ENCODE measurements at places on chromosomes 5 and 9.

DNA sequence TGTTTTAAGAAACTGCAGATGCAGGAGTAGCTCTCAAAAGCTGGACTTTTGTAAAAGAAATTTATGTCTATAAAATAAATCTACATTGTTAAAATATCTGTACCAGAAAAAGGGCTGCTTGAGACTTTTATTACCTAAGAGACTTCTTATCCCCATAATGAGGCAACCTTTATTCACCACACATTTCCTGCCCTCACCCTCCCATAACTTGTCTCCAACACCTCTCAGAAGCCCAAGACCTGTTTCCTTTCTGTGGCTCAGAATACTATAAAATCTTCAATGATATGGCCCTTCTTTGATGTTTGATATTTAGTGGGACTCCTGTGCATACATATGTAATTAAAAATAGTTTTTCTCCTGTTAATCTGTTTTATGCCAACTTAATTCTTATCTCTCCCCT lies 141.5 kb upstream of the FER start:
- no peak for DNase-seq

DNA sequence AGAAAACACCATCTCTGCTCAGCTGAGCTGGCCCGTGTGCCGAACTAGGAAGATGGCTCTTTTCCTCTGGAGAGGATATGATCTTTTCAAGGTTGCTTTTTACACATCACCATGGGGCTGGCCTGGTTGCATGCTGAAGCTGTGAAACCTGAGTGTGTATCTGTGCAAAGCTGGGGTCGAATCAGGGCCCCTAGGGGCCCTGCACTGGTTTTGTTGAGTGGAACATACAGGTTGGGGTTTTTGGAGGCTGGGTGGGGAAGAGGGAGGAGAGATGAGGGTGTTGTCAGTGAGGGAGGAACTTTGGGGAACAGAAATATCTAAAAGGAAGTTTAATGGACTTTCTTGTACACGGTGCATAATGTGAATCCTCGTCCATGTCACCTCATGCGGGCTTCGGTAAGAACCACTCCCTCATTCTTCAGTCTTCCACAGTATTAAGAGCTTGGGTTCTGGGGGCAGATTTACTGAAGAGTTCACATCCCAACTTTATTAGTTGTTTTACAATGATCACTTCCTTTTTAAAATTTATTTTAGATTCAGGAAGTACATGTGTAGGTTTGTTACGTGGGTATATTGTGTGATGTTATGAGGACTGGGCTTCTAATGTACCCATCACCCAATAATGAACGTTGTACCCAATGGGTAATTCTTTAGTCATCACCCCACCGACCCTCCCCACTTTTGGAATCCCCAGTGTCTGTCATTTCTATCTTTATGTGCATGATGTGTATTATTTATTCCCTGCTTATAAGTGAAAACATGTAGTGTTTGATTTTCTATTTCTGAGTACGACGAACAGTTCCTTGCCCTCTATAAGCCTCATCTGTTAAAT lies 238.2 kb downstream of the NR3C1 start:
- no peak for DNase-seq

GRCh38 chr5:14190194-14191164 lies 47.3 kb downstream of the TRIO start:
- peak; percentile 95 for DNase-seq

GRCh38 chr5:149588936-149589335 lies 7.6 kb downstream of the ARHGEF37 start:
- no peak for DNase-seq

GRCh38 chr5:96658272-96658671 lies 3.9 kb upstream of the CAST start:
- no peak for DNase-seq

DNA sequence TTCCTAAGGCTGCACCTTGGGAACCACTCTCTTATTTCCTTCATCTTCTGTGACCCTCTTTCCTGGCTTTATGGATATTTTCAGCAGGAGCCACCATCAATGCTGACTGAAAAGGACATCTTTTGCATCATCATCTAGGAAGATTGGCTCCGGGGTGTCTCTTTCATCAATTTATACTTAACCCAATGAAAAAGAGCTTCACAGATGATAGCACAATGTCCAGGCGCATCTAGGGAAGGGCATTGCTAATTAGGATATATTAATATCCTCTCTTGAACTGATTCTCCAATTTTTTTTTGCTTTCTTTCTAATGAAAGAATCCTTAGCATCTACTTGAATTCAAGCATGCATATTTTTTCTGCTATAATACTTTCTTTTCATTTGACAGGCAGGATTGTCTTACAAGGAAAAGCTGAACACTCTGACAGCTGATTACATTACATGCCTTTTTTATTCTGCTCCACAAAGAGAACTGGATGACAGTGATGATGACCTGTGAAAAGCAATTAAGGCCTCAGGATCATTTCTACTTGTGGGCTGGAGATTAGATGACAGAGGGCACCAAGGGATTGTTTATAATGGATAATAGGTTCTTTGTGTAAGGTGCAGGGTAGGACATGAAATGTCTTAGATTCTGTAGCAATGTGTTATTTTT lies 60.2 kb downstream of the PCSK1 start:
- DNase-seq, result no peak

DNA sequence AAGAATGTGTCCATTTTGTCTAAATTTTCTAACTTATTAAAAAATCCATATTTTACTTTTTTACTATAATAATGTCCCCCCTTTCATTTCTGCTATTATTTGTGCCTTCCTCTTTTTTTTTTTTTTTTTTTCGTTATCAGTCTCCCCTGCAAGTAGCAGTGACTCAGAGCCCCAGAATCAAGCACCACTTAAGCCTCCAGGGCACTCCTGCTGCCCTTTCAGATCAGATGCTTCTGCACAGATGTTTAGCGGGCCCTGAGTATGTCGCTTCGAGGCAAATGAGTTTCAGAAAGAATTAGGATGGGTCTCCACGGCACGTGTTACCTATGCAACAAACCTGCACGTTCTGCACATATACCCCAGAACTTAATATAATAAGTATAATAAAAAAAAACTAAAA lies 11.7 kb downstream of the MED7 start:
- DNase-seq, result peak; percentile 63

DNA sequence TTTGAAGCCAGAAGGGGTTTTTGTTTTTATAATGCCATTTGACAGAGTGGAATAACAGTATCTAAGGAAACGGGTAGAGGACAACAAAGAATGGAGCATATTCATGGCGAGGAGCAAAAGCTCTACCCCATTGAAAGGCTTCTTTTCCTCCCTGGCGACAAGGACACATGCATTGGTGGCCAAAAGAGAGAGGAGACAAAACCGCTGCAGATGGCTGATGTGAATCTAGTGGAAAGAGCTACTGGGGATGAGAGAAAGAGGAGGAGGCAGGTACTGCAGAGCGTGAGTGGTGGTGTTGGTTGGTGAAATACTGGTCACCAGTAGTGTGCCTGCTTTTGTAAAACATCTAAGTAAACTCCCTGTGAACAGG lies 491 bp downstream of the APC start:
- DNase-seq, result peak; percentile 7

- DNase-seq, result no peak
Observed at GRCh38 chr9:108554831-108555230, 301.0 kb downstream of the ACTL7B start.

- DNase-seq, result no peak
Observed at GRCh38 chr9:14303521-14303920, 10.4 kb downstream of the NFIB start.

DNA sequence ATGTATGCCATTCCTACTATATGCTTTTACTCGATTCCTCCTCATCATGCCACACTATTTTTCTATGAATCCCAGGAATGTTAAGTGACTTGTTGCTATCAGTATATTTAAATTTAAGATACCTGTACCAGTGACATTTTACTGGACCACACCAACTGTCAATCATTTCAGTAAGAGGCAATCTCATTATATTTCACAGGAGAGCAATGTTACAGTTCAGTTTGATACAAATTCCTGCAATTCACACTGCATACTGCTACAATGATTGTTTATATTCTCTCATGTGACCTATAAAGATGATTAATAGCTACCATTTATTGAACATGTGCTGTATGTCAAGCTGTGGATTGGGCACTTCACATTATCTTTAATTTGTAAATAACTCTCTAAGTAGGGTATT lies 30.0 kb downstream of the SPEF2 start:
- no peak for DNase-seq

DNA sequence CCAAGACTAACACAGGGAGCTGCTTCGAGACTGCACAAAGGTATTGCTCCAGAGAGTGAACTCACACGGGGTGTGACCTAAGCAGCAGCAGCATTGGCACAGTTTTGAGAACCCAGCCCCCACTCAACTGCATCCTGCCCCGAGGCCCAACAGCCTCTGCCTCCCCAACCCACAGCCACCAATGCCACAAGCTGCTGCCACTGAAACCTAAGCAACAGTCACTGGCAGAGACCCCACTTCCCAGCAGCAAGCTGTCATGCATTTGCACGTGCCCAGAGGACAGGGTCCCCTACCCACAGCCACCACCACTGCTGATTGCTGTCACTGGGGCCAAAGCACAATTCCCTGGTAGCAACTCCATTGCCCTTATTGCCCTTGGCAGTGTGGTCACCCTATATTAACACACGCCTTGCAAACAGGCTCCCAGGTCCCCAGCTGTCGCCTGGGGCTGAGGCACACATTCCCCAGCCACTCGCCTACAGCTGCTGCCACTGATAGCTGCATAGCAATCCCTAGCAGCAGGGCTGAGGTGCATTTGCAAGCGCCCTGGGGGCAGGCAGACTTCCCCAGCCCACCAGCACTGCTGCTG lies 141.0 kb downstream of the AGTPBP1 start:
- DNase-seq, result no peak

DNA sequence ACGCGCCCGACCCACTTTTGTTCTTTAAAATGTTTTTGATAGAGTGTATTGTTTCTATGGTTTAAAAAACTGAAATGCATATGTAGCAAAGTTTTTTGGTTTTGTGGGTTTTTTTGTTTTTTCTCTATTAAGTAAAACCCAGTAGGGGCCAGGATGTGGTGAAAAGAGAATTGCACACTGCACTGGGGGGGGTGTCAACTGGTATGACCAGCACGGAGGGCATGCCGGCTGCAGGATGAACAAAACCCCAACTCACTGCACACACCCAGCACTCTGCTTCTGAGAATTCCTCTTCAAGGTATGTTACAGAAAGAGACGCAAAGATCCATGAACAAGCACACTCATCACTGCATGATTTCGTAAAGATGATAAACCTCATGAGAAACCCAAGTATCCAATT lies 75.0 kb downstream of the STK10 start:
- DNase-seq, result peak; percentile 70

- no peak for DNase-seq
Observed at GRCh38 chr9:100063185-100063584, 35.6 kb downstream of the ERP44 start.

DNA sequence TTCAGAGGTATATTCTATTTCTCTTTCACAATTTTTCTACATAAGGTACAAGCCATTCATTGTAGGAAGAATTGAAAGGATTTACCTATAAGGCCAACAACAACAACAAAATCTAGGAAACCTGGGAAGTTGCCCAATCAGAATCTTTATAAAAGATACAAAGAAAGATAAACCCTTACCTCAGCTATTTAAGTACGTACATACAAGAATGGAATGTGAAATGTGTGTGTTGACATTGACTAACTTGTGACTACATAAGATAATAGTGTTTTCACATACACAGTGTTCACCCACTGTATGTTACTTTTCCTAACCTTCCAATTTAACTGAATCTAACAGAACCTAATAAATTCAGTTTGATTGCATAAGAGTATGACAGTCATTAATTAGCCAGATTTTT lies 154.1 kb downstream of the ADAMTS6 start:
- no peak for DNase-seq

DNA sequence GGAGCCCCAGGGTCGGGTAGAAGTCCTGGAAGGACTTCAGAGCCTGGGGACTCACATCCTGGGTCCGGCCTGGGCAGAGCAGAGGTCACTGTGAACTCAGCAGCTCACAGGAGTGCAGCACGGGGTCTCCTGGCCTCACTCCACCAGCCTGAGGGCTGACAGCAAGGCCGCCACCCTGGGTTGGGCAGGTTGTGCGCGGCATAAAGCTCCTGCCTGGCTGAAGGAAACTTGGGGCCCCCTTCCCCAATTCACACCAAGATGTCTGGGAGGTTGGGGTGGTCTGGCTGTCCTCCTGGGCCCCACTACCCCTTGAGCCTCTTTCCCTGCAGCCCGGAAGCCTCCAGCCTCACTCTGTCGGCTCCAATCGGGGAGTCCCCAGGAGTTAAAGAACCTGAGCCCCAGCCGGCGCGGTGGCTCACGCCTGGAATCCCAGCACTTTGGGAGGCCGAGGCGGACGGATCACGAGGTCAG lies 2.1 kb downstream of the LCN15 start:
- no peak for DNase-seq

- DNase-seq, result peak; percentile 14
Observed at GRCh38 chr9:74496406-74496805, 729 bp upstream of the RORB start.

- no peak for DNase-seq
Observed at GRCh38 chr5:54610197-54610944, 92.8 kb downstream of the SNX18 start.

GRCh38 chr9:127730262-127730661 lies 4.8 kb downstream of the TOR2A start:
- DNase-seq, result no peak

DNA sequence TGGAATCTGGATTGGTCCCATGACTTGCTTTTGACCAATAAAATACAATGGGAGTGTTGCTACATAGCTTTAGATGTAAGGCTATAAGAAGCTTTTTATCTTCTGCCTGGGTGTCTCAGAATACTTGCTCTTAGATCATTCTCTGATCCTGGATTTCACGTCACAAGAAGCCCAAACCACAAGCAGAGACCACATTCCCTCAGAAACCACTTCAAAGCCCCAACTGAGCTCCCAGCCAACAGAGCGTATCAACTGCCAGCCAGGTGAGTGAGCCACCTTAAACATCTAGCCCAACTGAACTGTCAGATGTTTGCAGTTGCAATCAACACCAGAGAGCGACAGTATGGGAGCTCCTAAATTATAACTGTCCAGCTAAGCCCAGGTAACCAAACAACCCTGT lies 687.1 kb downstream of the TLE1 start:
- DNase-seq, result peak; percentile 5

DNA sequence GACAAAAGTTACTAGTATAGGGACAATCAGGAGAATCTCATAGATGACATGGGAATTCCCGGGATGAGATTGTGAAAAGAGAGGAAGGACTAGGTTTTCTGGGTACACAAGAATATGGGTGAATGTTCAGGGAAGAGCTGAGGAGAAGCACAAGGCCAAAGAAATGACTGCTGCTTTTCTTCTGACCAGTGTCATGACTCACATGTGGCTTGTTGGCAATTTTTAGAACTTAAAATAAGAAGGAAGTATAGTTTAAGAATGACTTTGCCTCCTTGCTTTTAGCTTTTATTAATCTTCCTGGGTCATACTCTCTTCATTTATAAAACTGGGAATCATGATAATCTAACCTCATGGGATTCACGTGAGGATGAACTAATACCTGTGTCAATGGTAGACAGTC lies 652.4 kb upstream of the MEF2C start:
- DNase-seq, result no peak

DNA sequence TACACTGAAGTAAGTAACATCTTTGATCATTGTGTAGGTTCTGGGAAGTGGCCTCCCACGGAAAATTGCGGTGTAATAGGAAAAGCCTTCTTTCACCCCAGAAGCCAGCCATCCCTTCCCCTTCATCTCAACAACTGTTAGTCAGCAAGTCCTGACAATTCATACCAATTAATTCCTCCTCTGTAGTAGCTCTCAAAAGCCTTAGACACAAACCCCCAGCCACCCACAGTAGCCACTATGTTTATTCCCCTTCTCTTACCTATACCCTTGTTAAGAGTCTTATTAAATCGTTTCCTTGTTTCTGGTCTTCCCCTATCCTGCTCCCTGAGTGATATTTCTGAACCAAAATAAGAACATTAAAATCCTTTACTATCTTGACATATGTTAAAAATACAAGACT lies 143.6 kb downstream of the PCSK5 start:
- DNase-seq, result no peak

All from Daoy (cell line).